ENCODE measurements at places on chromosomes 12 and 14.

DNA sequence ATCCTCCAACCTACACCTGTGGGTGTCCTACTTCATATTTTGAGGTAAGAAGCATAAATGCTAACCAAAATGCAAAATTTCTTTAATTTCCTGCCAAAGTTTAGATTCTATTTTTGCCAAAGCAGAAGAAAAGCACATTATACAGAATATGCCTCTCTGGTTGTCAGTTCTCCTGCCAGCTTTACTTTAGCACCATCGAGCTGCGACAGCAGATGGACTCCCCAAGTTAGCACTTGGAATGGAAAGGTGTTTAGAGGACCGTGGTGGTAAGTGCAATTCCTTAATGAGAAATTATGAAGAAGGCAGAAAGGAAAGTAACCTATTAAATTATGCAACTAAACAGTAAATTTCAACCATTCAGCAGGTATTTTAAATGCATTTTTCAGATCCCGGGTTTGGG, 326.6 kb downstream of the RERGL start:
- DNase-seq, result no peak

DNA sequence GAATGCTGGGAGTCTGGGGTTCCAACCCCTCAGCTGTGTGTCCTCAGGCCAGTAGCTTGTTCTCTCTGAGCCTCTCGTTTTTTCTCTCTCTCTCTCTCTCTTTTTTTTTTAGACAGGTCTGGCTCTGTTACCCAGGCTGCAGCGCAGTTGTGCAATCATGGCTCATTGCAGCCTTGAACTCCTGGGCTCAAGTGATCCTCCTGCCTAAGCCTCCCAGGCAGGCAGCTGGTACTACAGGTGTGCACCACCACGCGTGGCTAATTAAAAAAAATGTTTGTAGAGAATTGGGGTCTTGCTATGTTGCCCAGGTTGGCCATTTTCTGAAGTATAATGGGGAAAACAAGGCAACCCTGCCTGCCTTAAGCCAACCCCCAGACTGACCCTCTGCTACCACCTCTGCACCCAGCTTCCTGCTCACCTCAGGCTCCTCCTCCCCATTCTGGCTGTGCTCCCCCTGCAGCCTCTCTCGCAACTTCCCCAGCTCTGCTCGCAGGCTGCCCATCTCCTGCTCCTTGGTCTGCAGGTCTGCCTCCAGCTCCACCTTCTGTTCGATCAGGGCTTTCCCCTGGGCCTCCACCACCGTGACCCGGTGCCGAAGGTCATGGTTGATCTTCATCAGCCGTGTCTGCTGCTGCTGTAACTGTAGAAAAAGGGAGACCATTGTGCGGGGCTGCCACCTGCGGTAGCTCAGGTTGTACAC, 35.2 kb downstream of the RILPL1 start:
- no peak for DNase-seq

- no peak for DNase-seq
Measured at GRCh38 chr12:28164644-28165275, 25.5 kb upstream of the CCDC91 start.

- DNase-seq, result no peak
Measured at GRCh38 chr14:50776522-50776921, 54.4 kb downstream of the NIN start.

- DNase-seq, result peak; percentile 31
Measured at GRCh38 chr14:104800771-104801519, at the start of gene ZBTB42. ZBTB42 (plus strand) TSS chr14:104801101; CDS start chr14:104801198, 97 bp downstream.

DNA sequence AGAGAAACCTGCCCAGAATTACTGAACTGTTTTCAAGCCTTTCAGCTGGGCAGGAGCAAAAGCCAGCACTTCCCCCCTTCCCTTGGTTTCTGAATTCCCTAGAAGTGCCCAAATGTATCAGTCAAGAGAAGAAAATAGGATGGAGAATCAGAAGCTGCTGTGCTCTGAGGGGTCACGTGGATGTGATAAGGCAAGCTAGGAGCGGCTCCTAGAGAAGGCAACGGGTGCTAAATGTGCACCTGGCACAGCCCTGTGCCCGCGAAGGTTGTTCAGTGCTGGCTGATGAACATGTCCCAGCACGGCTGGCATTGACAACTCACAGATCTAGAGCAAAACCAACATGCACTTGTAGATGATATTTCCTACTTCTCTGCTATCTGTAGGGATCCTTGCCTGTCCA, 8.3 kb downstream of the EMG1 start:
- DNase-seq, result no peak

- DNase-seq, result no peak
Measured at GRCh38 chr12:72498354-72498753, 226.2 kb downstream of the TRHDE start.

DNA sequence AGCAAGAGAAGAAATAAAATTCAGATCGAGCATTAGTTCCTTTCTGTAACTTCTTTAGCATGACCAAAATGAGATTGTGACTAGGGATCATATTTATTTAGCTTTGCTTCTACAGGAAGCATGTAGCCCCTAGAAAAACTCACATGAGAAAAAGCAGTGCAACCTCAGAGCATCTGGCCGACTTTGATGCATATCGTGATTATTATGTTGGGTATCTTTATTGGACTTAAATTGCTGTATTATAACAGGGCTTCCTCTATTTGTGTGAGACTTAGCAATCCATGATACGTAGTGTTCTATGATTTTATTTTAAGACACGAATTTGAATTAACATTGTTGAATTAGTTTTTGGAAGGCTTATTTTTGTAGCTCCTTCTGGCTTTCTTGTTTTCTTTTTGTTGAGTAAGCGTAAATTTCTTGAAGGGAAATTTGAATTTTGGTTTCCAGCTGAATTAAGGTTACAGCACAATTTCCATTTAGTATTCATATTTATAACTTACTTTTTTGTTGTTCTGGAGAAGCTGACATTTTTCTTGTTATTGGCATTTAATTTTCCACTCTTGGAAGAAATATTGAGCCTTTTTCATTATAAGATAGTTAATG, 33.9 kb downstream of the WASHC4 start:
- no peak for DNase-seq

DNA sequence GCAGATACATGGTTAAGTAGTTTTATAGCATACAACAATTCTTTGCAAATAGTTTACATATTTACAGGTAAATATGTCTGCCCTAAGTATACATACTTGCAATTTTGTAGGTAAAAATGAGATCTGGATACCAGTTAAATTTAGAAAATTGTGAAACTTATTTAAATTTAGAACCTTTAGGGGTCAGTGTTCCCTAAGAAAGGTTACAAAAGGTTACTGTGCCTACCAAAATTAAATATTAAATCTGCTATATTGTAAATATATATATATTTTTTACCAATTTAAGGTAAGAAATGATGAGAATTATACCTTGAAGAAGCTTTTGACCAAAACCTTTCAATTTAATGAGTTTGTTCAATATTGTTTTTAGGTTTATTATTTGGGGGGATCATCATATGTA, 54.0 kb downstream of the MIPOL1 start:
- DNase-seq, result no peak

DNA sequence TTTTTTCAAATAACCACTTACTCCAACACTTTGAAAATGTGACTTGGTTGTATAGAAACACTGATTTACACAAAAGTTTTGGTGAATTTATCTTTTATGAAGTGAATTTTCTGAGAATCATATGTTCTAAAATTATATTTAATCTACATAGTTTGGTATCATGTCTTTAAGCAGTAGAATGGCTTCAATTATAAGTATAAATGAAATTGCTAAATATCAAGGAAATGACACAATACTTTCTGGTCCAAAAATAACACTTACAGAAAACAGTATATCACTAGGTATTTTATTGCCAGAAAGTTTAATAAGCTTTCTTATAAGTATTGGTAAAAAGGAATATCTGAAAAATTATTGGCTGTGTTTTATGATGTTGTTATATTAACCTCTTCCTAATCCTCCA, 90.9 kb downstream of the SRGAP1 start:
- DNase-seq, result no peak

DNA sequence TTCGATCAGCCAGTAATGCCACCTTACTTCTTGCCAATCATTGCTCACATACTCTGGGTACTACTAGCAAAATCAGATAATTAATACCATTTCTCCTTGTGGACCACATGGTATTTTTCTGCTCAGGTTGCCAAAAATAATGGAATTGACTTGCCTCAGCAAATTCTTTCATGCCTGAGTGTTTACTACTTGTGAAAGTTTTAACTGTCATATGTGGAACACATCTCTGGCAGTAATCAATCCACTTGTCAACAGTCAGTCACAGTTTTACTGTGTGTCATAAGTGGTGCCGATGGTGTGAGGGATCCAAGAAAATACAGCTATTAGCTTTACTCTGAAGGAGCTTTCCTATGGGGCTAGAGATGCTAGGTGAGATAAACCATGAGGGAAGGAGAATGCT, 55.3 kb upstream of the ATF1 start:
- no peak for DNase-seq

GRCh38 chr12:106285982-106286381, 16.6 kb upstream of the TCP11L2 start:
- DNase-seq, result no peak

GRCh38 chr12:110906083-110906482, 14.3 kb downstream of the MYL2 start:
- DNase-seq, result no peak

DNA sequence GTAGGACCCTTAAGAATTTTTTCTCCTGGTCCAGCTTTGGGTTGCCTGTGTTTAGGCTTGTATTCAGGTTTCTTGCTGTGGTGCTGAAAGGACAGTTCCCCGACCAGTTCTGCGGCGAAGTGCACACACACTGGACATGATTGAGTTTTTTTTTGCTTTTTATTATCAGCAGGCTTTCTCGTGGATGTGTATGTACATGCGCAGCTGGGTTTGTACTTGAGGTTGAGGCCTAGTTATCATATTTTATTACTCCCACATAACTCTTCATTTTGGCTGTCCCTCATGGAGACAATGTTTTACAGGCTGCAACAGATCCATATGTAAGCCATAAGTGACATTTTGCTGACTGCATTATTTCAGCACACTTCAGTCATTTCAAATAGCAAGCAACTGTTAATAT, 2.5 kb downstream of the SCN8A start:
- no peak for DNase-seq

- no peak for DNase-seq
Measured at GRCh38 chr12:75568393-75568792, 57.0 kb upstream of the KRR1 start.

DNA sequence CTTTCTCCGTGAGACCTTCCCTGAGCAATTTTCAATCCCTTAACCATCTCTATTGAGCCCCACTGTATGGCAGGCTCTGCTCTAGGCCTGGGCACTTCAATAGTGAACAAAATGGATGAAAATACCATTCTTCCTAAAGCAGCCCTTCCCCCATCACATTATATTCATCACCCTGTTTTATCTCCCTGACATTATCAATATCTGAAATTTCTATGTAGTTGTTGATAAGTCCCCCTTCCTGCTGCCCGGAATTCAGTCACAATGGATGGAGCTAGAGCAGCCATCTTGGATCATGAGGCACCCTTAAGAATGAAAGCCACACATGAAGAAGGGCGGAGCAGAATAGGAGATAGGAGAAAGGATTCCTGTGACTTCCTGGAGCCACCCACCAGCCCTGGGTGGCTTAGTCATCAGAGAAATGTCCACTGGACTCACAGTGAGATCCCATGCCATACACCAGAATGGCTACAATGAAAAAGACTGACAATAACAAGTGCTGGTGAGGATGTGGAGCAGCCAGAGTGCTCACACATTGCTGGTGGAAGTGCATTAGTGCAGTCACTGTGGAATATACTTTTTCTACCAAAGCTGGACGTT, 33.9 kb downstream of the SCARB1 start:
- no peak for DNase-seq

- no peak for DNase-seq
Measured at GRCh38 chr12:8685051-8685450, 12.7 kb upstream of the RIMKLB start.

GRCh38 chr12:52839436-52840105, 5.5 kb upstream of the KRT79 start:
- no peak for DNase-seq

DNA sequence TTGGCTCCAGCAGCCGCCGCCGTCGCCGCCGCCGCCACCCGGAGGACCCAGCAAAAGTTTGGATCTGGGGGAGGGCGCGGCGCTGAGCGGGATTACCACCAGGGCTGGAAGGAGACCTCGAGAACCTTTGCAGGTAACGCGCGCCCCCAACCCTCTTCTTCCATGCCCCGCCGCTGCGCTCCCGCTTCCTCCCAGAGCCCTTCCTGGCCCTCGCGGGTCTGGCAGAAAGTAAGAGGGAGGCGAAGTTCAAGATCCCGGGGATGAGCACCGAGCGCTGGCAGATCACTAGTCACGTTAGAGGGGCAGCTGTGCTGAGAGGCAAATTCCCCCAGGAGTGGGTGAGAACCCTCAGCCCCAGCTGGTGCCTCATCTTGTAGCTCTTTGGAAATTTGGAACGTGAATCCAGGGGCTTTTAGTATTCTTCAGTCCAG, 3.9 kb downstream of the FLRT2 start:
- DNase-seq, result no peak

- DNase-seq, result no peak
Measured at GRCh38 chr14:105146181-105146975, 22.2 kb downstream of the JAG2 start.

GRCh38 chr12:33012226-33012625, 115.6 kb upstream of the PKP2 start:
- no peak for DNase-seq

- DNase-seq, result no peak
Measured at GRCh38 chr14:97641827-97642226, 844.6 kb downstream of the VRK1 start.

GRCh38 chr12:106601031-106601430, 18.2 kb downstream of the RFX4 start:
- no peak for DNase-seq

GRCh38 chr12:57744194-57744776, 554 bp upstream of the TSPAN31 start:
- no peak for DNase-seq

GRCh38 chr14:104438166-104438887, 141.2 kb upstream of the C14orf180 start:
- DNase-seq, result no peak

DNA sequence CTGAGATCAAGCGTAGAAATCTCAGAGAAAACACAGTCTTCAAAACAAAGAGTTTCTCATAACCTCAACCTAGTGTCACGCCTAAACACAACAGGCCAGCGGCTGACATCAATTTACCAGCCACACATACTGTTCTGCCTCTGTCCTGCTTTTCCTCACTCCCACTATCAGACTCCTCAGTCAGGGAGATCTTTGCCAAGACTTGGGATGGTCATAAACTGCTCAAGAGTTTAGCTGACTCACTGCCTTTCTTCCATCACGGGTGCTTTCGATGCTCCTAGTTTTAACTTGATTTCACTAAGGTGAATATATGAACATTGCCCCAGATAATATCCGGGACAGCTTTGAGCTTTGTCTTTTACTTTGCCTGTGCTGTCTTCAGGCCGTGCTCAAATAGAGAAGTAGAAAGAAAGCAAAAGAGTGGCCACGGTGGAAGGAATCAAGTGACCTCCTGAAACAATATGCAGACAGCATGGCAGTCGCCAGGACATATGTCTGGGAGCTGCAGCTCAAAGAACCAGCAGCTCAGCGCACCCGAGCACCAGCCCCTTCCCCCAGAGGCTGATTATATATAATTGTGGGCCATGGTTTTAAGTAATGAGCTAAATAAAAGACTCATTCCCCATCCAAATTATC, 12.1 kb downstream of the MDM1 start:
- DNase-seq, result no peak

GRCh38 chr12:3458041-3458440, 33.0 kb upstream of the PRMT8 start:
- no peak for DNase-seq

- no peak for DNase-seq
Measured at GRCh38 chr14:103108749-103109207, 14.3 kb downstream of the EXOC3L4 start.

All from stimulated activated CD4-positive, alpha-beta T cell treated with anti-CD3 and anti-CD28 coated beads, Interleukin-1b, Interleukin-23, amount 100 ng/mL, for 1 hour (primary cell).